CD4-positive, alpha-beta T cell treated with Interleukin-21 for 1 hour (primary cell): ENCODE measurements at places on chromosomes 13 and 19.
A peak's percentile ranks its signal among the peaks of the same experiment; 100 is the strongest.

- DNase-seq: no peak
These were observed 186.2 kb downstream of the RGCC start for GRCh38 chr13:41643507-41643906.

DNA sequence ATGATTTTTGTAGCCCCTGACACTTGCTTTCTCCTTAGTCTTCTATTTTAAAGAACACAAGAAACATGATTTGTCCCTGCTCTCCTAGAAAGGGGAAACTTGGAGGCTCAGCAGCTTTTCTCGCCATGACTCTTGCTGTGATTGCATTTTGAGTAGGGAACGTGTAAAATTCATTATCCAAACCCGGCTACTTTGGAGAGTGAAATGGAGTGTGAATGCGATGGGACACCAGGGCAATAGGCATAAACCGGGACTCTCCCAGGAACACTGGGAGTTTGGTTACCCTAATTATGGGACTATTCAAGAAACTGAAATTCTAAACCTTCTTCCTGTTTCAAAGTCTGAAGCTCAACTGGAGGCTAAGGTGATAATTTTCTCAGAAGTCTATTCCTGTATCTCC is 181.7 kb upstream of the RFC3 start:
- no peak for DNase-seq

- no peak for DNase-seq
These were observed 34.0 kb downstream of the LRCH1 start for GRCh38 chr13:46586751-46587514.

DNA sequence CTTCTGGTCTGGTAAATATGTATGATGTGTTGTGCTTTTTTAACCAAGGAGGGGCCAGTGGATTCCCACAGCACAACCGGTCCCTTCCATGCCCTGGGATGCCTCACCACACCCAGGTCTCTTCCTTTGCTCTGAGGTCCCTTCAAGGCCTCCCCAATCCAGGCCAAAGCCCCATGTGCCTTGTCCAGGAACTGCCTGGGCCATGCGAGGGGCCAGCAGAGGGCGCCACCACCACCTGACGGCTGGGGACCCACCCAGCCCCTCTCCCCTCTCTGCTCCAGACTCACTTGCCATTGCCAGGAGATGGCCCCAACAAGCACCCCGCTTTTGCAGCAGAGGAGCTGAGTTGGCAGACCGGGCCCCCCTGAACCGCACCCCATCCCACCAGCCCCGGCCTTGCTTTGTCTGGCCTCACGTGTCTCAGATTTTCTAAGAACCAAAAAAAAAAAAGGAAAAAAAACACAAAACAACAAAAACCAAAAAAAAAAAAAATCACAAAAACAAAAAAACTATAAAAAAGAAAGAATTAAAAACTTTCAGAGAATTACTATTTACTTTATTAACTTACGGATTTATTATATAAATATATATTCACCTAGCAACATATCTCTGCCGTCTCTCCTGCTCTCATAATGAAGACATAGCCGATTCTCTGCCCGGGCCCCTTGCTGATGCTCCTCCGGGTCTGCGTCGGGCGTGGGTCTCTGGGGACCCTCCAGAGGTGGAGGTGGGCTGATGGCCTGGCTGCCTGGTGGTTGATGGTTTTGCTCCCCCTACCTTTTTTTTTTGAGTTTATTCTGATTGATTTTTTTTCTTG is 14.4 kb downstream of the CAPN12 start:
- DNase-seq: peak; percentile 78

DNA sequence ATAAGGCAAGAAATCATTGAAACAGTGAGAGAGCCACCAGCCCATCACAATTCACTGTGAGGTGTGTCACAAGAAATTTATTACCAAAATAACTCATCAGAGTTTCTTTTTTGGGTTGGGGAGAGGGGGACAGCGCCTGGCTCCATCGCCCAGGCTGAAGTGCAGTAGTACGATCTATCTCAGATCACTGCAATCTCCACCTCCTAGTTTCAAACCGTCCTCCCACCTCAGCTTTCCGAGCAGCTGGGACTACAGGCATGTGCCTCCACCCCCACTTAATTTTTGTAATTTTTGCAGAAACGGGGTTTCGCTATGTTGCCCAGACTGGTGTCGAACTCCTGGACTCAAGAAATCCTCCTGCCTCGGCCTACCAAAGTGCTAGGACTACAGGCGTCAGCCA is 3.6 kb downstream of the IFNL1 start:
- no peak for DNase-seq

DNA sequence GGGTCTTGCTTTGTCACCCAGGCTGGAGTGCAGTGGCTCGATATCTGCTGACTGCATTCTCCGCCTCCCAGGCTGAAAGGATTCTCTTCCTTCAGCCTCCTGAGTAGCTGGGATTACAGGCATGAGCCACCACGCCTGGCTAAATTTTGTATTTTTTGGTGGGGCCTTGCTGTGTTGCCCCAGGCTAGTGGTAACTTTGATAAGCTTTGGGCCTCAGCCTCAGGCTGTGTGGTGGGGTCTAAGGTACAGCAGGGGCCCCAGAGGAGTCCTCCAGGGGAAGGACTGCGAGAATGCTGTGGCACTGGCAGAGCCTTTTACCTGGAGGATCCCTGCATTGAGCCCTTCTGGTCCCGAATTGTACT is 7.2 kb downstream of the DOT1L start:
- DNase-seq: no peak

GRCh38 chr19:13917888-13918406 is 11.9 kb downstream of the CC2D1A start:
- no peak for DNase-seq

DNA sequence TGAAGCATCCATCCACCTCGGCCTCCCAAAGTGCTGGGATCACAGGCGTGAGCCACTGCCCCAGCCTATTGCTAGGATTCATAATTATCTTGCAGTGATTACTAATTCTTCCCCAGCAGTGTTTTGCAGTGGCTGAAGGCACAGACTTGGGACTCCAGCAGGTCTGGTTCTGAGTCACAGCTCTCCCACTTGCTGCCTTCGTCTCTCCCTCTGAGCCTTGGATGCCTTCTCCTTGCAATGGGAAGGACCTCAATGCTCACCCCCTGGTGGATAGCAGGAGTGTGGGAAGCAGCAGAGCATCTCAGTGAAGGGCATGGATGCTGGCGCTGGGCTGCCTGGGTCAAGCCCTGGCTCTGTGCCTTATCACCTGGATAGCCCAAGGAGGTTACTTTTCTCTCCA is 37.6 kb upstream of the SHKBP1 start:
- no peak for DNase-seq

DNA sequence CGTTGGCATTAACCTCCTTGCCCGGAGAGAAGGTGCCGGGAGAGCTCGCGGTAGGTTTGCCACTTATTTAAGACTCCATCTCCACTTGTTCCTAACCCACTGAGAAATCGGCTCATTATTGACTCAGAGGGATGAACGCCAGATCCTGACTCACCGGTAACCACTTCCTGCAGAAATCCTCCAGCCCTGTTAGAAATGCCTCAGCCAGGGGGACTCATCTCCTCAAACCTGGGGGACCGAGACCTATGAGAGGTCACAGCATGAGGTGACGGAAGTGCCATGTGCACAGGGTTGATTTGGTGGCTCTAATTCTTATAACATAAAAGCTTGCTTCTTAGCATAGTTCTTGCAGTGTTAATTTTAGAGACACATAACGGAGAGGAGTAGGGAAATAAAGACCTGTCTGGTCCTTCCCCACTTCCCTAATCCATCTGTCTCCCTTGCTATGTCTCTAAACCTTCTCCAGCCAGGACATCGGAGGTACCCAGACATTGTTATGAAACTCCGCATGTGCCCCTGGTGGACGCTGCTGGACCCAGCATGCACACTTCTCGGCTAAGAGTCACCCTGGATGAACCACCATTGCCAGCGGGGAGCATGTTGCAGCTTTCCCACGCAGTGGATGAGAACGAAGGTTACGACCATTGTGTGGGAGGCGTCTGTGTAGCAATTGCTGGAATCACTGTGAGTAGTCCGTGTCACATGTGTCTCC is 158.9 kb downstream of the EFNB2 start:
- DNase-seq: no peak

- DNase-seq: no peak
These were observed 114.3 kb downstream of the TEX26 start for GRCh38 chr13:31046711-31047279.

- no peak for DNase-seq
These were observed 50.3 kb upstream of the GPI start for GRCh38 chr19:34314437-34315313.

GRCh38 chr13:40490086-40490758 is 176.2 kb downstream of the FOXO1 start:
- peak; percentile 49 for DNase-seq

- DNase-seq: no peak
These were observed 11.1 kb downstream of the FAM124A start for GRCh38 chr13:51233117-51233826.

DNA sequence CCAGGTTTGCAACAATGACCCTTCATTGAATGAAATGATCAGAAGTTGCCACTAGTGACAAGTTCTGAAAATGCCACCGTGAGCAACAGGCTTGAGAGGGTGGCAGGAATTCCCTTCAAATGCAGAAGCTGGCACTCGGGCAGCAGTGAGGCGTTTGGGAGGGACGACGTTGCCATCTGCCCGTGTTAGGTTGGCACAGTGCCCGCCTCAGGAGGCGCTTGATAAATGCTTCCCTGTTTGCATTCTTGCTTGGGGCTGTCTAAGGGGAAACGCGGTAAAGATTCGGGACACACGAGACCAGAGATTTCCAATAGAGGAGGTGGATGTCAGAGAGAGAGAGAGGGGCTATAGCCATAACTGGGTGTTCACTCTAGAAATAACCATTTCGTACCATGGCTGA is 101.9 kb downstream of the TEX29 start:
- DNase-seq: no peak

GRCh38 chr13:71481046-71481445 is 386.0 kb downstream of the DACH1 start:
- no peak for DNase-seq

- DNase-seq: no peak
These were observed 49.6 kb upstream of the RAP2A start for GRCh38 chr13:97384371-97384770.

DNA sequence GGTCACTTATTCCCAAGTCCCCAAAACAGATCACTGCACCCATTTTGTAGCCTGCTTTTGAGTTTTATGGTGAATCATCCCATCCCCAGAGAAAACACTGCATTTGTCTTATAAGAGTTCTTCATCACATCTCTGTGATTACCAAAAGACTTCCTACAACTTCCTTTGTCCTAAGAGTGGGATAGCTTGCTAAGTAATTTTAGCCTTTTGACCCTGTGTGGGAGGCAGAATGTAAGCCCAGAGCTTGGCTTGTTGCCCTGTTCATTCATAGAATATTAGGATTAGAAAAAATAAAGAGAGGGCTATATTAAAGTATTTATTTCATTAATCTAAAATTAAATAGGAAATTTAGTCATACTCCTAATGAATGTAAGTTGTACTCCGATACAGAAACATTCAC is 213.3 kb downstream of the MZT1 start:
- no peak for DNase-seq

DNA sequence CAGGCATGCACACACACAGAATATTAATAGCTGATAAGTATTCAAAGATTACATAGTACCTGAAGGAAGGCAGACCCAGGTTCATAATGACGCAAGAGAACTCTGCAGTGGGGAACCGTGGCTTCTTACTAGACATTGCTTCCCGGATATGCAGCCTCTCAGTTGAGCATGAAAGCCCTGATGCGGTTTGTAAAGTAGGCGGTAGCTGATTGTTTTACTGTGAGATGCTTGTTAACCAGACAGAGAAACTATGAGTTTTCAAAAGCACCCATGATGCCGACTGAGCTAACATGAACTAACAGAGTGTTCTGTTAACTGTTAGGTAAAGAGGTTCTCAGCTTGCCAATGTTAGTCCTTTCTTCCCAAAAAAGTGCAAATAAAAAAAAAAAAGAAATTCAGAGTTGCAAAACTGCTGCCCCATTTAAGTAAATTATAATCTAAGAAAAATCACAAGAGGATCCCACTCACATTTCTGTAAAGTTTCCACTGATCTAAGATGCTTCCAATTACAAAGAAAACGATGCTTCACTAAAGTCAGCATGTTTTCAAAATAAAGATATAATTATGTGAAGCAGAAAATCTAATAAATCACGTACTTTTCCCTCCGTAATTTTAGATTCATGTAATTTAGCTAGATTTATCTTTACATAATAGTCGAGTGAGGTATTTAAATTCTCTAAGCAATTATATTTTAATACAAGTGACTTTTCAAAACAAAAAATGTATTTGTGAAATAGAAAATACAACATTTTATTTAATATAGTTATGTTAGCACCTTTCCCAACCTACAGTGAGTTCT is 2.2 kb downstream of the FLT1 start:
- peak; percentile 47 for DNase-seq

- no peak for DNase-seq
These were observed 20.8 kb downstream of the RANBP3 start for GRCh38 chr19:5957170-5957569.

GRCh38 chr13:38381890-38382289 is 32.2 kb downstream of the UFM1 start:
- DNase-seq: no peak

GRCh38 chr13:33139780-33140535 is 123.7 kb downstream of the KL start:
- no peak for DNase-seq

GRCh38 chr13:23965346-23965745 is 68.0 kb upstream of the C1QTNF9B start:
- DNase-seq: no peak

- no peak for DNase-seq
These were observed 36.7 kb upstream of the USPL1 start for GRCh38 chr13:30580852-30581502.

- no peak for DNase-seq
These were observed 129.1 kb downstream of the UQCRFS1 start for GRCh38 chr19:29083863-29084262.

DNA sequence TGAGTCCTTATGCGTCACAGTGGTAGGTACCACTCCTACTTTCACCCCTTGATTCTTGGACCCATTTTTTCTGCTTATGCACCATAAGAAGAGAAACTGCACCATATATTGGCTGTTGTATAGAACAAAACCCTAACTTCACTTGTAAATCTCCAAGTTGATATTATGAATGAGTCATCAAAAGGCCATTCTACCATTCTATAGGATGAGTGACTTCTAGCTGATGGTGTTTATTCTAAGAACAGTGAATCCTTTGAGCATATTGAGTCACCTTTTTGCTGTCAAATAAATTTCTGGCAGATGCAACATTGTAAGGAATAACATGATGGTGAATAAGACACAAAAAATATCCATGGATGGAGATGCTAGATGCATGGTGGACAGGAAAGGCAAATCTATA is 57.7 kb downstream of the POLR1D start:
- DNase-seq: no peak

DNA sequence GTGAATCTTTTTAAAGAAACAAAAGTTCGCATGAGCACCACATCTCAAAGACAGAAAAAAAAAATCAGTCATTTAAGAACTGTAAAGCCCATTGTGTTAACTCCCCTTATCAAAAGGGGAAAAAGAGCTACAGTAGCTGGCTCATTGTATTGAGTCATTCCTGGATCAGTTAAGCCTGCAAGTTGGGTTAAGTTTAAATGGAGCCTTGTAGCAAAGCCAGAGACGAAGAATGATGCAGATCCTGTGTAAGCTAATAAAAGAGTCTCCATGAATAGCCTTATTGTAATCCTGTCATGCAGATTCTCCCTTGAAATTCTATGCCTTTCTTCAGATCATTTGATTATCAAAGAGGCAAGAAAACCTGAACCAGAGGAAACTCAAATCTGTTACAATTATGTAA is 83.8 kb downstream of the CRYL1 start:
- no peak for DNase-seq

- no peak for DNase-seq
These were observed 46.4 kb upstream of the ZNF536 start for GRCh38 chr19:30325676-30326392.

GRCh38 chr19:33621811-33622504 is at the start of gene CHST8:
Gene CHST8 (plus strand): TSS chr19:33621953. CDS start chr19:33689262, 67,309 bp downstream.
- no peak for DNase-seq
